Liver (tissue), 10 donors: ENCODE measurements at places on chromosomes 7 and 10. TPM values are rescaled to one million over a fixed set of nuclear protein-coding genes. Genes with fewer than 3 reads are reported as not detected.

FGF8 gene
- polyA plus RNA-seq, result not detected

HOXA5 gene
- 0.90 TPM for polyA plus RNA-seq

SPDYE2B gene
- polyA plus RNA-seq, result not detected

ARHGEF5 gene
- polyA plus RNA-seq, result 3.9 TPM

VSTM4 gene
- 1.1 TPM for polyA plus RNA-seq

FIGNL1 gene
- polyA plus RNA-seq, result 2.9 TPM

GRCh38 chr10:119025776-119026175, 3.7 kb upstream of the NANOS1 start:
- DNase-seq, result peak; percentile 27

- DNase-seq, result no peak
Measured at GRCh38 chr10:13247784-13248183, 13.6 kb upstream of the UCMA start.

GRCh38 chr10:120732643-120733313, 118.4 kb upstream of the WDR11 start:
- no peak for DNase-seq

DNA sequence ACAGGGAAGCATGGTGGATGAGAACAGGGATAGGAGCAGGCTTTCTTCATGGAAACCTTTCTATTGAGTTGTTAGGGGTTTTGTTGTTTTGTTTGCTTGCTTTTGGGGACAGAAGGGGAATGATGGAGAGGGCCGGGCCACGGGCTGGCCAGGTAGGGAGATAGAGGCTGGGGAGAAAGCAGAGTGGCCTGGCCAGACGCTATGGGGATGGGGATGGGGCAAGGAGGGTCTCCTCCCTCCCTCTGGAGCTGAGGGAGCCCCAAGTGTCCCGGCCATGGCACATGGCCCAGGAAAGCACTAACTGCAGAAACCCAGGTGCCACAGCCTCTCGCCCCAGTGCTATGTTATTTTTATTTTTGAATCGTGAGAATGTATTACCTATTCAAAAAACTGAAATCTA, 10.0 kb downstream of the AOC1 start:
- DNase-seq, result no peak

DNA sequence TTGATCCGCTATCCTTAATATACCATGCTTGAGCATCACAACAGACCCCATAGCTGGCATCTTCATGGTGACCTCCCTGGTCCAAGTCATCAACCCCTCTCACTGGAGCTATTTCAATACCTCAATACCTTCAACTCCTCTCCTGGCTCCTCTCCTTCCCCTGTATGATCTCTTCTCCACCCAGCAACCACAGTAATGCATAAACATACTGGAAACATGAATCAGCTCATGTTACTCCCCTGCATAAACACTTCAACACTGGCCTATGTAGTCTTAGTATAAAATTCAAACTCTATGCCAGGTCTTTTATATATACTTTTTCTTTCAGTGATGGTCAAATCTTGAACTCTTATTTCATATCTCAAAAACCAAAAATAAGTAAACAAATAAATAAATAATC, 31.8 kb upstream of the TMEM273 start:
- no peak for DNase-seq

DNA sequence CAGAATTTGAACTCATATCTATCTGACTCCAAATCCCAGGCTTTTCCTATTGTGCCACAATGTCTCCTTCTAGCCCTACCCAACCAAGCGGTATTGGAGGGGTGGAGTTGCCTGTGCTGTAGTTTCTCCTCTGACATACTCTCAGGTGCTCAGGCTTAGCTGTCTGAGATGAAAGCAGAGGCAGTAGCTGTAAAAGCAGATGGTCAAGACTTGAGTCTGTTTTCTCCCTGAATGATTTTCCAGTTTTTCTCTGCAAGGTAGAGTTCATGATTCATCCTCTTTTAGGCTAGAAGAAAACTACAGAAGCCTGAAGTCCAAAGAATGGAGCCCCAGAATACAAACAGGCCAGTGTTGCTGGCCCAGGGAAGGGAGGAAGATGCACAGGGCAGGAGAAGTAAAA, 130.0 kb downstream of the PDE1C start:
- DNase-seq, result no peak

- no peak for DNase-seq
Measured at GRCh38 chr10:43596546-43596945, 9.7 kb upstream of the ZNF485 start.

DNA sequence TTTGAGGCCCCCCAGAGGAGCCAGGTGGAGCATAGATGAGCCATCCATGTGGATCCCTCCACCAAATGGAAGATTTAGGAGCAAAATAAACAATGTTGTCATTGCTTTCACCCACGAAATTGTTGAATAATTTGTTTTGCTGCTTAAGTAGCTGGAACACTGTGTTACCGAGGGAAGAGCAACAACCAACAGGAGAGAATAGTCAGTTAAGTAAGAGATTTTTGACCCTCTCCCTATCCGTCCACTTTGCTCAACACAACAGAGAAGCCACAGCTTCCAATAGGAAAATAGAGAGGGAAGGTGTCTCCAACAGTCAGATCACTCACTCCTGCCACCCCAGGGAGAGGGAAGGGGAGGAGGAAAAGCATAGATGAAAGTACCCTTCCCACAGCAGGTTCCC, 3.9 kb upstream of the ZKSCAN1 start:
- DNase-seq, result no peak

- DNase-seq, result no peak
Measured at GRCh38 chr10:97827702-97828291, 21.8 kb upstream of the GOLGA7B start.

DNA sequence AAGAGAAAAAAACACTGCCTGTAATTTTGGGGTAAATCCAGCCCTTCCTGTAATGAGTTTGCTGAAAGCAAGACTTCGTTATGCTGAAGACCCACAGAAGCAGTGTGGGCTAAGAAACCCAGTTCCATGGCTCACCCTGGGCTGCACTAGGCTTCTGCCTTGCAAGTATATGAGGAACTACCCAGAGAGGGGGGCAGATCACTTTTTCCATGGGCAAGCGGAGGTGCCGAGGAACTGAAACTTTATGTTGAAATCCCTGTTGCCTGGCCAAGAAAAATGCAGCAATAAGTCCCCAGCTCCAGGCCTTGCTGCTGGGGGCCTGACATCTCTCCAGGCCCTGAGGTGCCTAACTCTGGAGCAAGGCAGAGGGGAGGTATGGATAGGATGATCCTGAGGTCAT, 8.5 kb downstream of the RASSF4 start:
- no peak for DNase-seq
